Natural killer cell treated with Interleukin-12 subunit alpha and Interleukin-12 subunit beta and Interleukin-15 and Interleukin-18, amount 100 ng/mL, for 72 hours (primary cell): ENCODE measurements at places on chromosomes 7 and 10.

DNA sequence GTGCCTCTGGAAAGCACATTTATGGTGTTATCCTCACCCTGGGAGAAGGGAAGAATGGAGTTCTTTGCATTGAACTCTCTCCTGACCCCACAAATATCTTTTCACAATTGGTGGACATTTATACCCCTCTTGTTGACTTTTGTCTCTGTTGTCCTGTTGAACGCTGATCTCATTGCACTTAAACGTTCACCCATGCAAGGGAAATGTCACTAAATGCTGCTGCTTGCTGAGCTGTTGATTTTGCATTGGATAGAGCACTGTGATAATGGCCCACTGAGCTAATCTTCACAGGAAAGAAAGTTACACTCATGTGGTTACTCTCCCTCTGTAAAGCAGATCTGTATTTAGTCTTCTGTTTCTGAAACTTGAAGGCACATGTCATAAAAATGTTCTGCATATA, 133.4 kb downstream of the FZD1 start:
- DNase-seq: no peak

GRCh38 chr10:34446049-34446448, 369.0 kb downstream of the PARD3 start:
- DNase-seq: no peak

DNA sequence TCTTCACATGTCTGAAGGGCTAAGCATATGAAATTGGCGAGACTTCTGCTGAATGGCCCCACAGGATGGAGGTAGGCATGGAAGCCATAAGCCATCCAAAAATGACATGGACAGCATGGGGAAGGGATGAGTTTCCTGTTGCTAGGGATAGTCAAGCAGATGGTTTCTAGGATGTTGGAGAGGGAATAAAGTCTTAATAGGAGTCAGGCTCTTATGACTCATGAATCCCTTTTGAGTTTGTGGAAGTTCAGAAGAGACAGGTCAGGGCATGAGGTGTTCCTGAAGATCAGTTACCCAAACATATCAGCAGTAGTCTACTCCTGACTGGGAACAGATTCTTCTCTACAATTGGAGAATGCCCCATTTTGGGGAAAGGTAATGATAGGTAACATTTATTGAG, 243.9 kb downstream of the REEP3 start:
- DNase-seq: no peak

DNA sequence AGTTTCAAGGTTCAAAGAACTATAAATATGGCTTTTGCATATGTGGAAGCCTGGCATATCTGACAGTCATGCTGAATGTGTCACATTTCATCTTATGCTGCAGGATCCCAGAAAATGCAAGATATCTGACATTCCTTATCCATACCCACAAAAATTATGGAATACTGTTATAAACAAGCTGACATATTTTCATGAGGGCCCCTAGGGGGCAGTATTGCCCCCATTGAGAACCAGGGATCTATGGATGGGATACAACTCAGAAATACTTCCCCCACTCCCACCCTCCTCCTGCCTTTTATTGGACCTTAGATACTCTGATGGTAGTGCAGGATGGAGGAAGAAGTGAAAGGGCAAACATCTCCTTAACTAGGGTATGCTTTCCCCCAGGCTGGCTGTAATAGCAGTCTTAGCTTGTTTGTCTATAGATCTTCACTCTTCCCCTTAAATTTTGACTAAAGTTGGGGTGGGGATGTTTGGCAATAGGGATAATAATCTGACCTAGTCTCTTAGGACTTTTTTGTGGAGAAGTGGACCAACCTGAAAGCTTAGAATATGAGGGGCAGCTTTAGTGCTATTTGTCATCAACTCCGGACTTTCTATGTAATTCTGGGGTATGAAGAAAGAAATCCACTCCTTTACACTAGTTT, 3.5 kb upstream of the GNGT1 start:
- no peak for DNase-seq

DNA sequence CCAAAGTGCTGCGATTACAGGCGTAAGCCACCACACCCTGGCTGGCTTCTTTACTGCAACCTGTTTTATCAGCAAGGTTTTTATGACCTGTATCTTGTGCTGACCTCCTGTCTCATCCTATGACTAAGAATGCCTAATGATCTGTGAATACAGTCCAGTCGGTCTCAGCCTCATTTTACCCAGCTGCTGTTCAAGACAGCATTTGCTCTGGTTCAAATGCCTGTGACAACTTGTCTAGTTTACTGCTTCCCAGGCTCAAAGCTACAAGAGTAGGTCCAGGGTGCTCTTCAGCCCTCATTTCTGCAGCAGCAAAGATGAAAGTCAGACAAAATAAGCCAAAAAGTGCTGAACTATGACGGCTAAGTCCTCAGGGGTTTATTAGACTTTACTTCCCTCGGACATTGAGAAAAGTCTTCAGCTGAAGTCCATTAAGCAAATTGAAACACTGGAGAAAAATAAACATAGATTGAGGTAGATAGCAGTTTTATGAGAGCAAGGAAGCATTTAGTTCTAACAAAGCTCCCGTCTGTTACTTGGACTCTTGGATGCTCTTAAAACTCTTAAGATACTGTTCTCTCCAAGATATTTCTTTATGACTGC, 12.5 kb upstream of the LYZL1 start:
- DNase-seq: no peak

DNA sequence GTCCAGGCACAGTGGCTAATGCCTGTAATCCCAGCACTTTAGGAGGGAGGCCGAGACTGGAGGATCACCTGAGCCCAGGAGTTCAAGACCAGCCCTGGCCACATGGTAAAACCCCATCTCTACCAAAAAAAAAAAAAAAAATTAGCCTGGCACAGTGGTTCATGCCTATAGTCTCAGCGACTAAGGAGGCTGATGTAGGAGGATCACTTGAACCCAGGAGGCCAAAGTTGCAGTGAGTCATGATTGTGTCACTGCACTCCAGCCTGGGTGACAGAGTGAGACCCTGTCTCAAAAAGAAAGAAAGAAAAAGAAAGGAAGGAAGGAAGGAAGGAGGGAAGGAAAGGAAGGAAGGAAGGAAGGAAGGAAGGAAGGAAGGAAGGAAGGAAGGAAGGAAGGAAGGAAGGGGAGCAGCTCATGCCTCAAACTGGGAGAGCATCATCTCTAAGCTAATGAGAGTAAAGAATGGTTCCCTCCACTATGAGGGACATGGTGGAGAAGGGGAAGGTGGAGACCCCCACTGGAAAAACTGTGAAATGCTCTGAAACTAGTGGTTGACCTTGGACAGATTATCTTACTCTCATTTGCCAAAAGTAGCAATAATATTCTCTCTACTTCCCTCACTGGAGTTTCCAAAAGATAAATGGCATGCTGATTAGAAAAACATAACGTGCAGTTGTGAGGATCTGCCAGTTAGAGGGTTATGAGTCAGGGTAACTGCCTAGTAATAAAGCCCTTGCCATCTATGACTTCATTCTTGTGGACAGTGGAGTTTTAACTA, 16.8 kb downstream of the GIMAP5 start:
- no peak for DNase-seq

DNA sequence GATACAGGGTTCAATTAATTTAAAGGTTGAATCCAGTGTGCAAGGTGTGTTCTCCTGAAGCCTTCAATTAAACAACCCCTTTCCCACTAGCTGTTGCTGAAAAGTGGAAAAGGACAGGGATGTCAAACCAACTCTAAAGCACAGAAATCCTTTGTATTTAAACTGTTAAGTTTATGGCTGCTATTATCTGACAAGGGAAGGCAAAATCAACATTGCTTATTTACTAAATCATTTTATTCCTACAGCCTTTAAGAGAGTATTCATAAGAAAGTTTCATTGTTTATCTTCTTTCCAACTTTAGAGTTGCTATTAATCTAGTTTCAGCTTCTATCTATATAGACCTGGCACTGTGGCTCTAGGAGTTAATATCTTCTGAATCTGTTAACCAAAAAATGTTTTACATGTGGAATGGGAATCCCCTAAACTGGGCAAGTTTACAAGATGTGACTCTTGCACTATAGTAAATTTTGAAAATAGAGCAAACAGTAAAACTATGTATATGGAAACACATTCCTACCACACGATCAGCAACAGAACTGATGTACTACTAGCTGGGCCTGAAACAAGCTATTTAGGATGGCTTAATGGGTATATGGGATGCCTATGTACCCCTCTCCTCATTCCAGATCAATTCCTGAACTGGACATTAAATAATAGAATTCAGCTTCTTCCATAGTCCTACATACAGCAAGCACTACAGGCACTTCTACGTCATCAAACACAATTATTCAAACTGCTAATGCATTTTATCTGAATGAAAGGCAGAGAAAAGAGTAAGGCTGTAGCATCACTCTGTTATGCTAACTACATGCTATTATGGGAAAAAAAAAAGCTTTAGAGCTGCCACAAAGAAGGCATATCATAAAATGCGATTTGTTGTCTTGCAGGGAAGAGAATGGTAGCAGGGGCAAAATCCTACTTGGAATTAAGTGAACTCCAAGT, 52.8 kb downstream of the CDK6 start:
- DNase-seq: no peak

DNA sequence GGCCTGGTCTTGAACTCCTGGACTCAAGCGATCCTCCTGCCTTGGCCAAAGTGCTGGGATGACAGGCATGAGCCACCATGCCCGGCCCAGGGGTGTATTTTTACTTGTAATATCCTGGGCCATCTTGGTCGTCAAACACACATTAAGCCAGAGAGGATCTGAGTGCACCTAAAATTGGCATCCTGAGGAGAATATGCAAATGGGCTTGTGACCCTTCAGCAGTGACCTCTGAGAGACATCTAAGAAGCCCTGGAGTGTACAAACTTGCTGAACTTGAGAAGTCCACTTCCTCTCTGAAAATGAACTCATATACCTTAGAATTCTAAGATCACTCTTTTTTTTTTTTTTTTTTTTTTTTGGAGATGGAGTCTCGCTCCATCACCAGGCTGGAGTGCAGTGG, 372.0 kb upstream of the C7orf33 start:
- DNase-seq: no peak

DNA sequence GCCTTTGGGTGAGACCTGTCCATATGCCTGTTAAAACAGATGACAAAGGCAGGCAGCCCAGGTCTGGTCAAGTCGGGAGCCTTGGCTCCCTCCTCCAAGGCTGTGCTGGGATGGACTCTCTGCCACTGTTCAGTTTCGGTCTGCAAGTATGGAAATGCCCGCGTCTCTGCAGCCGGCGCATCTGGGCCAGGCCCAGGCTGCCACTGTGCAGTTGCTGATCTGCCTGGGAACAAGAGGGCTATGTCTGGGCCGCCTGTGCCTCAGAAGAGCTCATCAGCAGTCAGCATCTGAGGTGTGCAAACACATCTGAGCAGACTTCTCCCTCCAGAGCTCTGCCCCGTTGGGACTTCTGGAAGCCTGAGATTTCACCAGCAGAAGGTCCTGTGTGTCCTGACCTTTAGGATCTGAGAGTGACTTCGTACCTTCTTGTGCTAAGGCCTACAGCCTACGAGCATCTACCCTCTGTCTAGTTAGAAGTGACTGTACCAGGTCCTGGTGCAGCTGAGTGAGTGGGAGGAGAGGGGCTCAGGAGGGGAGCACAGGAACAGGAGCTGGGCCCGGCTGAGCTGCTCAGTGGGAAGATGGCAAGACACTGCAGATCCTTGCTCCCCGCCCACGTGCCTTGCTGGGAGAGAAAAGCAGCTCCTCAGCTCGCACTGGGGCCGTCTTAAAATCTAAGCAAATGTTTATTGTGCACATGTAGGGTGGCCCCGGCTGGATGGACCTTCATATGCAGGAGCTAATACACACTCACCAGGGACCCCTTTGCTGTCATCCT, 50.9 kb downstream of the DOCK1 start:
- DNase-seq: no peak

DNA sequence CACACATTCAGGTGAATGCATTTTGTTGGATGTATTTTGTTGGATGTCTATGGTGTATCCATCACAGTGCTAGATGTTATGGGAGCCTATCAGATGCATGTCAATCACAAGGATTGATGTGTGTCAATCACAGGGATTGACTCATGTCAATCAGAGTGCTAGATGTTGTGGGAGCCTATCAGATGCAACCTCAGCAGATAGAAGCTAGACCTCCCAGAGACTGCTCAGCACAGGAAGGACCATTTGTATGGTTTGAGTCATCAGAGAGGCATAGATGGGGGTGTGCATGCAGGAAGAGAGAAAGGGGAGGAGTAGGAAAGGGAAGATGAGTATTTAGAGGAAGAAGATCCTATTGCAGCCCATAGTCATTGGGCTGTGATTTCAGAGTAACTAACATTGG, 48.3 kb upstream of the PITRM1 start:
- no peak for DNase-seq

- no peak for DNase-seq
These were observed 2.1 kb downstream of the GLCCI1 start for GRCh38 chr7:7970531-7971307.

GRCh38 chr7:253581-254336, 36.2 kb upstream of the FOXL3 start:
- peak; percentile 28 for DNase-seq

DNA sequence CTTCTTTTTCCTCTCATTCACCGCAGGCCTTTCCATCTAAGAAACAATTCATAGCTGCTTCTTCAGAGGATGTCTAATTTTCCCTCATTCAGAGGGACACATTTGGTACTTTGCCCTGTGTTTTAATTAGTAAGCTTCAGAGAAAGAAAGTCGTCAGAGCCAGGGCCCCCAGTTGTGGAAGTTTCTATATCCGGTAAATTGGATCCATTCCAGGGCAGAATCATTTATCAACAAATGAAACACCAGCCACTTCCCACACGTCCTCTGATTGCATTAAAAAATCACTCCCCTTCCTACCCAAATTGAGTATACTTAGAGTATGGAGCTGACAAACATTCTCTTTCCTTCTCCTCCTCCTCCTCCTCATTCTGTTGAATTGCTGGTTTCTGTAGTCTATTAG, 205.8 kb upstream of the HDAC9 start:
- DNase-seq: no peak

- no peak for DNase-seq
These were observed 177.8 kb downstream of the NSUN6 start for GRCh38 chr10:18473424-18474117.

DNA sequence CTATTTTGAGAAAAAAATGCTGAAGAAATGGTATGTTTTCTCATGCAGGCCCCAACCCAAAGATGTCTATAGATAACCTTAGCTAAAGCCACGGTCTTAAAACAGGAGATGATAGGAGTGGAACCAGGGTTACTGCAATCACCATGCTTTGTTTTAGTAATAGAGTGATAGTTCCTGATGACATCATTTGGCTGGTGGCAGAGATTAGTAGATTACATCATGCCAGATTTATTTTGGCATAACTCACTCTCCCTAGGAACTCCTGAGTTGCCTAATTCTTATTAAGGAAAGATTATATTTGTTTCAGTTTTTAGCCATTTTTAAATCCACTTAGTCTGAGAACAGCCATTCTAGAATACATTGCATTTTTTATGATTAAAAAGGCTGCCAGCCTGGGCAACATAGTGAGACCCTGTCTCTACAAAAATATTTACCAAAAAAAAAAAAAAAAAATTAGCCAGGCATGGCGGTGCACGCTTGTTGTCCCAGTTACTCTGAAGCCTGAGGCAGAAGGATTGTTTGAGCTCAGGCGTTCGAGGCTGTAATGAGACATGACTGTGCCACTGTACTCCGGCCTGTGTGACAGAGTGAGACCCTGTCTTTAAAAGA, 17.8 kb downstream of the ENO4 start:
- no peak for DNase-seq

GRCh38 chr7:22922307-22922706, 91.6 kb downstream of the HYCC1 start:
- DNase-seq: no peak
